ENCODE measurements at places on chromosomes 1 and 21. TPM values are rescaled to one million over a fixed set of nuclear protein-coding genes. Genes with fewer than 3 reads are reported as not detected.

DNA sequence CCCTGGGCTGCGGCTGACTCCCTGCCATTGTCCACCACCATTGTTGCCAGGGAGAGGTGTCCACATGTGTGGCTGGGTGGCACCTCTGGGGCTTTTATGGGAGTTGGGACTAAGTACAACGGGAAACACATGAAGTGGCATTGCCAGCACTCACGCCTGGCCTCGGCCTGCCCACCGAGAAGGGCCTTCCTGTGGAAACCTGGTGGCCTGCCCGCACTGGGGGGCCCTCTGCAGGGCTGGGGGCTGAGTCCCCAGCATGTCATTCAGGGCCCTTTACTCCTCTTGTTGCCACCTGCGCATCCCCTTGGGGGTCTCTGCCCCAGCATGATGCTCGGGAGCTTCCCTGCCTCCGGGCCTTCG lies 35.5 kb upstream of the RUNX3 start:
- no peaks in the 10 kb centered on the region for H3K36me3 ChIP-seq
- peak overlapping the region; percentile 85 for H3K27ac ChIP-seq
- H3K4me3 ChIP-seq, result peak overlapping the region; percentile 55
- H3K27me3 ChIP-seq, result no peaks in the 10 kb centered on the region

- peaks cover 13% of the 10 kb centered on the region for H3K4me1 ChIP-seq
- peaks cover 54% of the 10 kb centered on the region for H3K36me3 ChIP-seq
- no peak overlapping the region for H3K4me3 ChIP-seq
- DNase-seq, result no peak
- H3K27ac ChIP-seq, result no peak overlapping the region
Measured at GRCh38 chr1:44303532-44303931, 51.5 kb downstream of the ERI3 start.

DNA sequence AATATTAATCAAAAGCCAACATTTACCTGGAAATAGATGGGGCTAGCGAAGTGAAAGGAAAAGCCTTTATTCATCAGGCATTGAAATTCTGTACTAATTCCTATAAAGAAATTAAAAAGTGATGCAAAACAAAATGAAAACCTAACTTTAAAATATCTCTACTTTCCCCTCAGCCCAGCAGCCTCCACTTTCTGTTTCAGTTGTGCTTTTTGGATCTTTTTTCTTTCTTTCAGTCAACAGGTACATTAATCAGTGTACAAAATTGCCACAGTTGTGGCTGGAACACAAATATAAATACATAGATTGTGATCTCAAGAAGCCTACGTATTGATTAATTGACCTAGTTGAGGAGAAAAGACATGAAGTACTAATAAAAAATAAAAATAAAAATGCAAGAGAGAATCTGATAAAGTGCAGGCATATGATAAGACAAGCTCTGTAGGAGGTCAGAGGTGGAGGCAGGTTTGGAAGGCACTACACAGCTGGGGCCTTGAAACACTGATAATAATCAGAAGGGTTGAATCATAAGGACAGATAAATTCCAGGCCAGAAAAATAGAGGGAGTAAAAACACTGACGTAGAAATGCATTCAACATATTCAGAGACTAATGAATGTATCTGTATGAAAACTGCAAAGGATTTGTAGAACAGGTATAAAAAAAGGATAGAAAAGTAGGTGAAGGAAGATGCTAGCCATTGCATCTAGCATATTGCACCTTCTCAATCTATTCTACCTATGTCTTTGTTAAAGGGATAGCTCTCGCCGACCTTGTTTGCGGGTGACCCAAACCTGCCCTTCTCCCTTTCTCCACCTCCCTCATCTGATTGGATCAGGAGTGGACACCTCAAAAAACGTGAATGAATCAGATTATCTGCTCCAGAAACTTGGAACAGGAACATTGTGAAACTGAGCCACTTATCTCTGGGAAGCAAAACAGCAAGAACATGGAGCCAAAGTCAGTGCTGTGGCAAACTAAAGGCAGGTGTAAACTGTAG lies 607.8 kb upstream of the ADGRL2 start:
- no peak overlapping the region for H3K4me3 ChIP-seq
- no peaks in the 10 kb centered on the region for H3K4me1 ChIP-seq
- no peaks in the 10 kb centered on the region for H3K36me3 ChIP-seq
- DNase-seq, result no peak
- H3K27ac ChIP-seq, result no peak overlapping the region

GRCh38 chr21:44802396-44803153 lies 955 bp upstream of the UBE2G2 start:
- peak overlapping the region; percentile 78 for H3K4me3 ChIP-seq
- DNase-seq, result no peak
- no peaks in the 10 kb centered on the region for H3K27me3 ChIP-seq
- peaks cover 40% of the 10 kb centered on the region for H3K36me3 ChIP-seq

GRCh38 chr1:170776777-170777176 lies 112.8 kb downstream of the PRRX1 start:
- DNase-seq, result no peak
- H3K27ac ChIP-seq, result no peak overlapping the region
- no peak overlapping the region for H3K4me3 ChIP-seq
- no peaks in the 10 kb centered on the region for H3K4me1 ChIP-seq
- no peaks in the 10 kb centered on the region for H3K36me3 ChIP-seq

DNA sequence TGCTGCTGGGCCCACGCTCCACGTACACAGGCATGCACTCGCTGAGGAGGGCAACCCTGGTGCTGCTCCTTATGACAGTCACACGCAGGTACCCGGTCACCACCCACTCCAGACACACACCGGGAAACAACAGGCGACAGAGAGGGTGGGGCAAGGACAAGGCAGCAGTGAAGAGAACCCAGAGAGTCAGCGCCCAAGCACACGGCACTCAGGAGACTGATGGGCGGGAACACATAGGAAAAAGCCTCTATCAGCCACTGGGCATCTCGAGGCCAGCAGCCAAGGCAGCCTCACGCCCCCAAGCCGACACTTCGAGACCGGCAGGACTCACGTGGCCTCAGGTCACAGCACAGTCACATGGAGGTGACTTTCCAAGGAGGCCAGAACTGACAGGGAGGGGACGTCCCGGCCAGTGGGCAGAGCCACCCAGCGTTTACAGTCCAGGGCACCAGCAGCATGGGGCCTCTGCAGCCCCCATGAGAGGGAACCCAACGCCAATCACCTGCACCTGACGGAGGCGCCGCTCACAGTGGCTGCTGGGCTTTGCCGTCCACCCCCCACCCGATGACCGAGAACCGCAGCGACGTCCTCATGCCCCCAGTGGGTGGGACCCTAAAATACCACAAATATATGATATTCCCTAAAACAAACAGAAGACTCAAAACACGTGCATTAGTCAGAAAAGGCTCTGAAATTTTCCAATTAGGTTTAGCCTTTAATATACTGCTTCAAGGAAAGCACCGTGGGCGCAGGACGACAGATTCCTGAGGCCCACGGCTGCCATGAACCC lies 19.7 kb downstream of the PTTG1IP start:
- H3K27me3 ChIP-seq, result no peaks in the 10 kb centered on the region
- H3K4me3 ChIP-seq, result no peak overlapping the region
- peaks cover 43% of the 10 kb centered on the region for H3K4me1 ChIP-seq
- H3K27ac ChIP-seq, result peak overlapping the region; percentile 33
- no peak for DNase-seq
- peaks cover 89% of the 10 kb centered on the region for H3K36me3 ChIP-seq

GRCh38 chr1:23763041-23763577 lies 15.1 kb upstream of the PITHD1 start:
- H3K36me3 ChIP-seq, result peaks cover 47% of the 10 kb centered on the region
- no peak for DNase-seq
- no peaks in the 10 kb centered on the region for H3K4me1 ChIP-seq
- no peak overlapping the region for H3K4me3 ChIP-seq
- no peaks in the 10 kb centered on the region for H3K27me3 ChIP-seq
- no peak overlapping the region for H3K27ac ChIP-seq

GRCh38 chr1:101379037-101379436 lies 142.2 kb downstream of the S1PR1 start:
- no peaks in the 10 kb centered on the region for H3K4me1 ChIP-seq
- no peak overlapping the region for H3K27ac ChIP-seq
- H3K27me3 ChIP-seq, result no peaks in the 10 kb centered on the region
- no peak overlapping the region for H3K4me3 ChIP-seq
- H3K36me3 ChIP-seq, result no peaks in the 10 kb centered on the region

GRCh38 chr1:46530311-46530710 lies 21.1 kb downstream of the KNCN start:
- peaks cover 6% of the 10 kb centered on the region for H3K27me3 ChIP-seq
- peaks cover 12% of the 10 kb centered on the region for H3K4me1 ChIP-seq
- no peak overlapping the region for H3K4me3 ChIP-seq
- H3K27ac ChIP-seq, result no peak overlapping the region
- H3K36me3 ChIP-seq, result no peaks in the 10 kb centered on the region

- no peak overlapping the region for H3K4me3 ChIP-seq
- DNase-seq, result no peak
- no peaks in the 10 kb centered on the region for H3K4me1 ChIP-seq
- no peaks in the 10 kb centered on the region for H3K36me3 ChIP-seq
- H3K27ac ChIP-seq, result no peak overlapping the region
- no peaks in the 10 kb centered on the region for H3K27me3 ChIP-seq
Measured at GRCh38 chr1:210098356-210098755, 134.2 kb upstream of the SERTAD4 start.

DNA sequence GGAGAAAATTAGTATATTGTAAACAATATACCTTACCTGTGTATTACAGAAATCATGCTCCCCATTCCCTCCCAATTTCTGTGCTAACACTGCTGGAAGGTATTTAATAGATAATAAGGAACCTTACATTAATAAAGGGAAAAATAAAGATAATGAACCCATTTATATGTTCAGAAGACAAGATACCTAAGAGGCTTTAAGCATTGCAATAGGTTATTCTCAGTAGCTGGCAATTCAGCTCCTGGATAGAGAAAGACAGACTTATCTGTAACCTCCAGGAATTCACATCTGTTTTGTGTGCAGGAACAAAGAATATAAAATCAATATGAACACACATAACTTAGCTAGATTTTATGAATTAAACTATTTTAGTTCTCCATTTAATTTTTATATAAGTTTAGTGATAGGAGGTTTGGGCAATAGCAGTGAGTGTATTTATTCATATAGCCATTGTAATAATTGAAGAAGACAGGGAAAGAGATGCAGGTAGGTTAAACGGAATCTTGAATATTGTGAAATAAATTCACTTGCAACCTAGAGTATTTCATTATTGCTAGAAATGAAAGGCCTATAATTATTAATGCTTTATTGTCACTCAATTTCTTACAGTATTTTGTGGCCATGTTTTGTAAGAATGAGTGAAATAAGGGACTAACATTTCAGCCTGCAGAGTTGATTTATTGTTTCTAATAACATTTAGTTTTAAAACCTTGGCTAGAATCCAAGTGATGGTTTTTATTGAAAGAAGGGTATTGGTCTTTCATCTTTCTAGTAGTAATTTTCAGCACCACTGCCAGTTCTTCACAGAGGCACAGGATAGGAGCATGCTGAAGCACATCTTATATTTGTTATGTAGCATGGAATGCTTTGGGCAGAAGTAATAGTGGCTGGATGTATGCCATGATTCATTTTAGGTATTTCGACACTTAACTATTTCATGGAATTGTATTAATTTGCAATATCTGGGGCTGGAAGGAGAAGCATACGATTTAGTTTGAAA lies 1.5 kb downstream of the XPR1 start:
- H3K27me3 ChIP-seq, result no peaks in the 10 kb centered on the region
- H3K4me3 ChIP-seq, result peak overlapping the region; percentile 89
- H3K36me3 ChIP-seq, result no peaks in the 10 kb centered on the region
- peaks cover 7% of the 10 kb centered on the region for H3K4me1 ChIP-seq

DNA sequence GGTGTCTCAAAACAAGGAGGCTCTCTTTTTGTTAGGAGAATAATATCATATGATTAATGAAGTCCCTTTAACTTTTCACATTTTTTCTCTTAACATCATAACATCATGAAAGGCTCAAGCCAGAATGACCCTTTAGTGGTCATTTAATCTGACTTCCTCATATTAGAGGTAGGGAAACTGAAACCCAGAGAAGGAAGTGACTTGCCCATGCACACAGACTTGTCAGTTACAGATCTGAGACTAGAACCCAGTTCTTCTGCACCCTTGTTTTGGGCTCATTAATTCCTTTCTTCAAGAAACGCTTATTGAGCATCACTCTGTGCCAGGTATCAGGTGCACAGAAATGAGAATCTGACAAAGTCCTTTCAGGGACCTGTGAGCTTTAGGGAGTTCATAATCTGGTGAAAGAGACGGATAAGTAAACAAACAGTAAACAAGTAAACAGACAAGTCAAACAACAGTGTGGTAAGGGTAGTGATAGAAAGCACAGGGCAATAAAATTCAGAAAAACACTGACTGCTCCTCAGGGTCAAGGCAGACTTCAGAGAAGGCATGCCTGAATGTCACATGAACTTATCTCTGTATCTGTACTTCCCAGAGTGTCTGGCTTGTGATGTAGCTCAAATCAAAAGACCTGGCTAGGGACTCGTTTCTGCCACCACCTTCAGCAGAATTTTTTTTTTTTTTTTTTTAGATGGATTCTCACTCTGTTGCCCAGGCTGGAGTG lies 38.3 kb upstream of the OSBPL9 start:
- H3K27ac ChIP-seq, result no peak overlapping the region
- DNase-seq, result no peak
- peaks cover 14% of the 10 kb centered on the region for H3K4me1 ChIP-seq
- no peak overlapping the region for H3K4me3 ChIP-seq

DNA sequence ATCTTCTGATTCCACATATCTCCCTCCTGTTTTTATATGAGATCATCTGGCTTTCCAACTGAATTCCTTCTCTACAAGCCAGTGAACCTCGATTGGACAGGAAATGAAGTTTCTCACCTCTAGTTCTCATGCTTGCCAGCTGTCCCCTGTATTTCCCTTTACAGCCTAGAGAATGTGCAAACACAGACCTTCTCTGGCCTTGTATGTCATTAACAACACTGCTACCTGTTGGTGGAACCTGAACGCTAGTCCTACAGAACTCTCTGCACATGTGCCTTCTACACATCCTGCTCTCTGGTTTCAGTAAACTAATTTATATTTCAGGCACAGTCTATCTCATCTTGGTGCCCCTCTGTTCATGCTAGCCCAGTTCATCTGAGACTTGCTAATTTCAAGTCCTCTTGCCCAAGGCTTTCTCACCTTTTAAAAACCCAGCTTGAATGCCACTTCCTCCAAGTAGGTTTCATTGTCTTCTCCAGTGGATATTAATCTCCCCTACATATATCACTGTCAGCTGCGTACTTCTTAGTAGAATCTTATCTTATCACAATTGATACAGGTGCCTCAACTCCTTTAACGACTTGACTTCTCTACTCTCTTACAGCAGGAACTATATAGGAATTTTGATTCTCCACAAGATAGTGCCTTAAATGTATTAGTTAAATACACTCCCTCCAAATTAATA lies 549.9 kb downstream of the PLPP3 start:
- no peak overlapping the region for H3K4me3 ChIP-seq
- H3K4me1 ChIP-seq, result no peaks in the 10 kb centered on the region
- no peaks in the 10 kb centered on the region for H3K36me3 ChIP-seq
- no peak for DNase-seq
- H3K27me3 ChIP-seq, result no peaks in the 10 kb centered on the region

GRCh38 chr21:42645211-42646075 lies 8.0 kb upstream of the PDE9A start:
- H3K4me1 ChIP-seq, result no peaks in the 10 kb centered on the region
- no peaks in the 10 kb centered on the region for H3K36me3 ChIP-seq
- no peaks in the 10 kb centered on the region for H3K27me3 ChIP-seq
- H3K27ac ChIP-seq, result no peak overlapping the region
- DNase-seq, result no peak
- H3K4me3 ChIP-seq, result no peak overlapping the region

The SYPL2 gene
- not detected for total RNA-seq

The RHD gene
- total RNA-seq, result not detected

The CELA3A gene
- total RNA-seq, result not detected

Data from CD4-positive, alpha-beta T cell (primary cell).